H54 (cell line): ENCODE measurements at places on chromosomes 3 and 15.

GRCh38 chr3:189202106-189202505 is 30.3 kb downstream of the TPRG1 start:
- no peak for DNase-seq

GRCh38 chr15:26781816-26782215 is 8.9 kb upstream of the GABRB3 start:
- no peak for DNase-seq

- DNase-seq: peak; percentile 56
These were observed 12.5 kb upstream of the MORF4L1 start for GRCh38 chr15:78859971-78860719.

GRCh38 chr3:104273046-104273649 is 1093.6 kb upstream of the ALCAM start:
- no peak for DNase-seq
